ENCODE measurements at places on chromosomes 11 and 22. TPM values are rescaled to one million over a fixed set of nuclear protein-coding genes. Genes with fewer than 3 reads are reported as not detected.

DNA sequence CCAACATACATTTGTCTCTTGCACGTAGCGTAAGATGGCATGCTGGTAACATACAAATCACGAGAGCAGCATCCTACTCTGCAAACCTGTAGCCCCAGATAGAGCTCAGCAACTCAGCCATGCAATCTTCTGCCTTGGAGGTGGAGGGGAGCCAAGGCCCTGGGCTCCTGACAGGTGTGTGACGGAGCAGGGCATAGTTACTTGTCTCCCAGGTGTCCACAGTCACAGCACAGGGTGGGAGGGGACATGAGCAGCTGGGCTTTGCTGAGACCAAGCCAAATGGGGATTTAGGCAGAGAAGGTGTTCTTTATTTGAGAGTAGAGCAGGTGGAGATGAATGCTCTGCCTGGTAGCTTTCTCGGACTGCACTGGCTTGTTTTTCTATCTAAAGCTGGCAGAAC, 111.7 kb downstream of the TEAD1 start:
- DNase-seq, result no peak

GRCh38 chr11:44763121-44763820, 36.5 kb downstream of the TSPAN18 start:
- no peak for DNase-seq

DNA sequence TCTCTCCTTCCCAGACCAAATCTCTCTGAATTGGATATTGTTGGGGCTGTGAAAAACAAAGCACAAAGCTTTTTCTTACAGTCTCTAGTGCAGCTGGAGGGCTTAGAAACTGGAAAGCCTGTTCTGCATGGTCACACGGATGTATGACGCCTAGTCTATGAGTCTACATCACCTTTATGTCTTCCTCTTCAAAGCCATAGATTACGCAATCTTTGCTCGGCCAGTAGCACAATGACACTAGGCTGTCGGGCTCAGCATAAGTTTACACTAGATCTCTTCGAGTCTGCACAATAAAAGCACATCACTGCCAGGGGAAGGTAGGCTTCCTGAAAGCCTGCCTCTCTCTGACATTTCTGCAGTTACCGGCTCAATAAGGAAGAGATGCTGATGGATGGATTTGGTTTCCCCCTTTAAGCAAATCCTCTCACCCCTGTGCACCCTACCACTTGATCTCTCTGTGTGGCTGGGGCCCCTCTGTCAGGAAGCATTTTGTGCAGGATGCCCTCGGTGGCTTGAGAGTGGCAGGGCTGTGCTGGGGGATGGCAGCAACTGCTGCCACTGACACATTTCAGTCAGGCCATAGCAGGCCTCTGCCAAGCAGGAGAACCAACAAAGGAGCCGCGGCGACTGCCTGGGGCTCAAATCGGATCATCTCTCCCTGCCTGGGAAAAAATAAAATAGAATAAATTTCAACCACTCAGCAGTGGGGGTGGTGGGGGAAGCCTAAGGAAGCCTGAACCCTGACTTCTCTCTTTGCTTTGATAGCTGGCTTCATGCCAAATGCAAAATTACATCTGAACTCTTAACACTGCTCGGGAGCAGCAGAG, 1272.8 kb downstream of the LRRC4C start:
- DNase-seq, result no peak

GRCh38 chr11:77602381-77603088, 12.8 kb downstream of the AQP11 start:
- DNase-seq, result no peak

- DNase-seq, result no peak
Measured at GRCh38 chr11:123235117-123235655, 40.1 kb upstream of the CLMP start.

GRCh38 chr11:26649884-26650283, 72.0 kb downstream of the SLC5A12 start:
- DNase-seq, result peak; percentile 71

- DNase-seq, result no peak
Measured at GRCh38 chr11:18012122-18012905, 533 bp downstream of the SERGEF start.

DNA sequence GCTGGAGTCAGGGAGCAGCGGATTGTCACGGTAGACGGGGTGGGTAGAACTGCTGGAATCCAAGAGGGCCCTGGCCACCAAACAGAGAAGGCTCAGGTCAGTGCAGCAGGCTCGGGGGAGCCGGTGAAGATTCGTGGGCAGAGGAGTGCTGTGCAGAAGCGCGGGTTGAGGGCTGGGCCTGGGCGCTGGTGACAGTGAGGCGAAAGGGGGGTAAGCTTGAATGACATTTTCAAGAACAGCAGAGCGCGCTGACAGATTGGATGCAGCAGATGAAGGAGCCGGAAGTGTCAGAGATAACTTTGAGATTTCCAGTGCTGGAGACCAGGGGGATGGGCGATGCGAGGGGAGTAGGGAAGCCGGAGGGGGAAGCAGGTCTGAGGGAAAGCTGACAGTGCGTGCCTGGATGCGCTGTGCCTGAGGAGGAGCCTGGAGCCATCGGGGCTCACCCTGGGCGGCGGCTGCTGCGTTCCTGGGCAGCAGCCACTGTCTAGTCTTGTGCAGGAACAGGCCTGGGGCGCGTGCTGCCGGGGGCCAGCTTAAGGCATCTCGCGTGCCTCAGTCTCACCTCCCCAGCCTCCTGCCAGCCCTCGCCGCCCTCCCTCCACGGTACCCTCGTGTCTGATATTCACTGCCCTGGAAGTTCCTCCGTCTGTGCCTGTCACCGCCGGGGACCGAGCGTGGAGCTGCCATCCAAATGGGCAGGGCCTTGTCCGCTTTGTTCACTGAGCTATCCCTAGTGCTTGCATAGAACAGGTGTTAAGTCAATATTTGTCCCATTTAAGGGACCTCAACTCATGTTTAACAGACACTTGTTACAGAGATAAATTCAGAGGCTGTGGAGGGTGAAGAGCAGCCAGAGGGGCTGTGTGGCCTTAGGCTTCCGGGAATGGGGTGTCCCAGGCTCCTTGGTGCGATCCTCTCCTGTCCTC, 5.2 kb downstream of the GRIK4 start:
- DNase-seq, result no peak

- no peak for DNase-seq
Measured at GRCh38 chr11:12449961-12450715, 72.8 kb downstream of the PARVA start.

DNA sequence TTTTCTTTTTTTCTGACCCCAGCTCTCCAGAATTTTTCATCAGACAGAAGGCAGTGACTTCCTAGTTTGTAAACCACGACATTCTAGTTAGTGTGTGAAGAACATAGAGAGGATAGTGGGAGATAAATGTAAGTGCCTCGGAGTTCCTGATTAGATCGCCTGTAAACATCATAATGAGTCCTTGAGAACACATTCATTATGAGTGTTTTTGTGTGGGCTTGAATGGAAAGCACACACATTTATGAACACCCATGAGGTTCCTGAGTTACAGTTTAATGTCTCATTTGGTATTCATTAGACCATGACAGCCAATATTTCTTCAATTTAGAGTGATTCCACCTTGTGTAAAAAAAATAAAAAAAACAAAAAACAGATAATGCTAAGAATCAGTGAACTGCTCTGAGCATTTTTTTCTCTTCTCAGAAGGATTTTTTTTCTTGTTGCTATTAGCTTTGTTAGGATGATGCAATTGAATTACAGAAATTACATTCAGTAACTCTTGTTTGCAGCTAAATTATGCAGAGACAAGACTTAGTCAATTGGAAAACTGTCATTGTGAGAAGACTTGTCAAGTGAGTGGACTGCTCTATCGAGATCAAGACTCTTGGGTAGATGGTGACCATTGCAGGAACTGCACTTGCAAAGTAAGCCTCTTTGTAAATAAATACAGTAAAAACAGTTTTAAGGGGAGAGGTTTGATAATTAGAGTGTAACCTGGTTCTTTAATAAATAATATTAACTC, 257.6 kb downstream of the NELL1 start:
- DNase-seq, result no peak

- no peak for DNase-seq
Measured at GRCh38 chr11:1852877-1853276, at the start of gene LSP1. Gene LSP1, plus strand, starts transcription at chr11:1853084. Its CDS starts 61 bp downstream, at chr11:1853145.

- DNase-seq, result no peak
Measured at GRCh38 chr11:75189108-75189507, 38.2 kb downstream of the SLCO2B1 start.

- DNase-seq, result no peak
Measured at GRCh38 chr11:96075532-96075959, 151.6 kb upstream of the MTMR2 start.

DNA sequence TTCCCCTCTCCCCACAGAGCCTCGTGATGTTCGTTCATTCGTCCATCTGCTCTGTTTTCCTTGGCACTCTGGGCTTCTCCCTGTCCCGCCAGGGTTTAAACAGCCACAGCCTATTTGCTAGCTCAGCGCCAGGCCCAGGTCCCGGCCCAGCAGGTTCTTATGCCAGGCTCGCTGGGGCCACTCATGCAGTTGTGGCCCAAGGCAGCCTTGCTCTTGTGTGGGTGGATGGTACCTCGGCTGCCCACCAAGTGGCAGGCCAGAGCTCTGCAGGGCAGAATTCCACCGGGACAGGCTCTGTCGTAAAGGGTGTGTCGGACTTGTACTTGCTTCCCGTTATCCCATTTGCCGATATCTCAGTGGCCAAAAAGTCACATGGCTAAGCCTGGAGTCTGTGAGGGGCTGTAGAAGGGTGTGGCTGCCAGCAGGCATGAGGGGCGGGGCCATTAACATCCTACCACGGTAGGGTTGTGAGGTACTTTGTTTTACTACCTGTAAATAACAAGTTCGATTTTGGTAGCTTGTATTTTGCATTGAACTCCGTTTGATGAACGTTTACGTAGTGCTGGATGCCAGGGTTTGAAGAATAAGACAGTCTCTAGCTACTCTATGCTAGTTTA, 7.9 kb downstream of the FAM118A start:
- no peak for DNase-seq

GRCh38 chr22:17734187-17734586, 40.1 kb downstream of the BID start:
- no peak for DNase-seq

DNA sequence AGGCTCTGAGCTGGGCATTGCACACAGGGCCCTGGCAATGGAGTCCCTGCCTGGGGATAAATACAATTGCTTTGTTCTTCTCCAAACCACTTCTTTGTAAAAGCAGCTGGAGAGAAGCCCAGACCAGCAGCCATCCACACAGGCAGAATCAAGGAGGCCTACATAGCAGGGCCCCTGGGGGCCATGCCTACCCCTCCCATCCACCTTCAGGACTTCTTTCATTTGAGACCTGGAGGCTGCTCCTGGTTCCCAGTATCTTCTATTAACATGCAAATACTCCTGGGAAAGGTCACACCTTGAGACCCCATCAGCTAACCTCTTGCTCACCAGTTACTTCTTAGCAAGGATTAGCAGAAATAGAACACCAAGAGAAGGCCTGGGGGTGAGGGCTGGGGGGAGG, 511.1 kb downstream of the SOX6 start:
- DNase-seq, result no peak

DNA sequence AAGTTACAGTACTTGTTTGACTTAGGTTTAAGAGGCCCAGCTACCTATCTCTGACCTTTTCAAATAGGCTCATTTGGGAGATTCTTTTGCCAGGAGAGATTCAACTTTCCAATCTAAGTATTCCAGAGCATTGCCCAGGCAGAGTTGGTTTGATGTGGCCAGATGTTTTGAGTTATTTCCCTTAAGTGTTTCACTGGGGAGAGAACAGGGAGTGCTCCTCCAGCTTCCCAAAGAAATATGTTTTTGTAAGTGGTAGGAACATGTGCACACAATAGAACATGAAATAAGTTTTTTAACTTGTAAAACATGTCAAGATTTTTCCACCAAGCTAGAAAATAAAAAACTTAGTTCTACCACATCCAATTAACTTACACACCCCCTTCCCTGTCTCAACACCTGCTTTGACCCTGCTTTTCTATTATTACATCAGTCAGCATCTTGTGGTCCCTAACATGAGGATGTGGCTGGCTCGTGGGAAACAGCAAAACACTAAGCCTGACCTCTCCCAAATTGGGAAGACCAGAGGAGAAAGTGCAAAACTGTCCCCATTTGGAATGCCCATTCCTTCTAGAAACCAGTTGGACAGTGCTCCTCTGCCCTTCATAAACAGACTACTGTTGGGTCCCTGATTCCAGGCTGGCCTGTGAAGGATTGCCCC, 70.4 kb upstream of the RASSF10 start:
- DNase-seq, result no peak

- peak; percentile 93 for DNase-seq
Measured at GRCh38 chr22:19959043-19959586, 17.5 kb upstream of the TXNRD2 start.

- DNase-seq, result no peak
Measured at GRCh38 chr11:119108857-119109221, 1.7 kb downstream of the C2CD2L start.

DNA sequence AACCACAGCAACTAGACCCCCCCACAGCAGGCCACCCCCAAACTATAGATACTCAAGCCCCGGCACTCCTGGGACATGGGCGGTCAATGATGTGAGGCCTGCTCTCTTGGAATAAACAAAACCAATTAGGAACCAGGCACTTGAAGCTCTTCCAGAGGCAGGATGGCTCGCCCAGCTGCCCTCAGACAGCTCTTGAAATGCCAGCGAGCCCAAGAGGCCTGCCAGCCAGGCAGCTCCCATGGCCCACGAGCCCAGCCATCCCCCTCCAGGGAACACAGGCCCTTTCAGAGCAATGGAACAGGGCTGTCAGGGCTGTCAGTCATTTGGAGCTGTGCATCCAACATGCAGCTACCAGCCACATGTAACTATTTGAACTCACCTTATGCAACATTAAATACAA, 34.0 kb upstream of the TFIP11 start:
- DNase-seq, result no peak

DNA sequence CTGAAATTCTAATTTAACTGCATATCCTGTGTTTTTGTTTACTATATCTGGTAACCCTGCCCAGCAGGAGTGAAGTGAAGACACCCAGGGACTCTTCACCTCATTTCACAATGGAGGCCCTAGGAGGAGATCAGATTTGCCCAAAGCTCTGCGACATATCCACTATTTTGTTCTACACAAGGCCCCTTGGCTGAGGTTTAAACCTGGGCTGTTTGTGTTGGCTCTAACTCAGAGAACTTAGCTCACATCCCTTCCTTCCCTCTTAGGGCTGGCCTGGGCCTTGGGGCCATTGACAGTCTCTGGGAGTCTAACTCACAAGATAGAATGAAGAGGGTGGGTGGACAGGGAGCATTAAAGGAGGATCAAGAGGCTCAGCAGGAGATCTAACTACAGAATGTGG, 8.2 kb upstream of the PLA2G3 start:
- DNase-seq, result no peak

GRCh38 chr11:129281471-129282415, 89.6 kb upstream of the ARHGAP32 start:
- no peak for DNase-seq

GRCh38 chr11:104916442-104916841, 18.2 kb upstream of the CASP12 start:
- DNase-seq, result no peak

GRCh38 chr11:46050003-46050461, 71.2 kb downstream of the PHF21A start:
- DNase-seq, result peak; percentile 34

The NCF4 gene
- polyA plus RNA-seq, result 2.0 TPM

The SLC15A3 gene
- polyA plus RNA-seq, result 15.7 TPM

The AASDHPPT gene
- polyA plus RNA-seq, result 92.5 TPM

The OR51E2 gene
- polyA plus RNA-seq, result 1.3 TPM

The MYOD1 gene
- polyA plus RNA-seq, result not detected

The ANGPTL5 gene
- not detected for polyA plus RNA-seq

The LMNTD2 gene
- polyA plus RNA-seq, result 2.5 TPM

The HSPB2 gene
- polyA plus RNA-seq, result 2.1 TPM

The PIK3C2A gene
- 77.6 TPM for polyA plus RNA-seq

The TBC1D10A gene
- 12.9 TPM for polyA plus RNA-seq

The KLHL35 gene
- polyA plus RNA-seq, result 0.67 TPM
